Activated T-helper 2 cell treated with anti-CD3 and anti-CD28 coated beads, Interferon-gamma antibody, Interleukin-2, Interleukin-4, amounts not matched to agents 10 μg/mL and 5 μg/mL and 100 μg/mL, durations not matched to agents 14 hours and 24 hours and 36 hours (primary cell): ENCODE measurements at places on chromosomes 6 and 20.

DNA sequence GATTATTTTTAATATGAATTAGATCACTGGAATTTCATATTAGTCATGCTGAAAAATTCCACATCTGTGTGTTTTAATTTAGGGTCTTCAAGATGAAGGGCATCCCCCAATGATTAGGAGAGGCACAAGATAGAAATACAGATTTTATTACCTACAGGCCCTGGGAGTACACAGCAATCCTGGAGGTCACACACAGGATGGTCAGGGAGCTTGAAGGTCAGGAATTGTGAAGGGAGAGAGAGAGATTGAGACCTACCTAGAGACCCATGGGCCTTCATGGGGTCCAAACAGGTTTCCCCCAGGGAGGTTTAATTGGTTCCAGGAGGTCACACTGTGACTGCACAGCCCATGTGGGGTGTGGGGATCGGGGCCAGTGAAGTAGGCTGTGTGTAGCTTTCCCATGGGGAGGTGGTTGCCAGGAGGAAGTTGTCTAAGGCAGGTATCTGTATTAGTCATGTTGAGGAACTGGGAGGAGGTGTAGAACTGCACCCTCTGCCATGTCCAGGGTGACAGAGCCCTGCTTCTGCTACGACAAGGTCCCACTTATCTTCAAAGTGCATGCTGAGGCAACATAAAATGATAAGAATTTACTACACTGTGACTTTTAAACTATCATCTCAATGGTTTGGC lies 18.3 kb downstream of the SNX9 start:
- DNase-seq: no peak

GRCh38 chr6:168560126-168560525 lies 119.1 kb downstream of the SMOC2 start:
- DNase-seq: no peak

GRCh38 chr6:93550551-93551276 lies 131.4 kb upstream of the EPHA7 start:
- DNase-seq: no peak

DNA sequence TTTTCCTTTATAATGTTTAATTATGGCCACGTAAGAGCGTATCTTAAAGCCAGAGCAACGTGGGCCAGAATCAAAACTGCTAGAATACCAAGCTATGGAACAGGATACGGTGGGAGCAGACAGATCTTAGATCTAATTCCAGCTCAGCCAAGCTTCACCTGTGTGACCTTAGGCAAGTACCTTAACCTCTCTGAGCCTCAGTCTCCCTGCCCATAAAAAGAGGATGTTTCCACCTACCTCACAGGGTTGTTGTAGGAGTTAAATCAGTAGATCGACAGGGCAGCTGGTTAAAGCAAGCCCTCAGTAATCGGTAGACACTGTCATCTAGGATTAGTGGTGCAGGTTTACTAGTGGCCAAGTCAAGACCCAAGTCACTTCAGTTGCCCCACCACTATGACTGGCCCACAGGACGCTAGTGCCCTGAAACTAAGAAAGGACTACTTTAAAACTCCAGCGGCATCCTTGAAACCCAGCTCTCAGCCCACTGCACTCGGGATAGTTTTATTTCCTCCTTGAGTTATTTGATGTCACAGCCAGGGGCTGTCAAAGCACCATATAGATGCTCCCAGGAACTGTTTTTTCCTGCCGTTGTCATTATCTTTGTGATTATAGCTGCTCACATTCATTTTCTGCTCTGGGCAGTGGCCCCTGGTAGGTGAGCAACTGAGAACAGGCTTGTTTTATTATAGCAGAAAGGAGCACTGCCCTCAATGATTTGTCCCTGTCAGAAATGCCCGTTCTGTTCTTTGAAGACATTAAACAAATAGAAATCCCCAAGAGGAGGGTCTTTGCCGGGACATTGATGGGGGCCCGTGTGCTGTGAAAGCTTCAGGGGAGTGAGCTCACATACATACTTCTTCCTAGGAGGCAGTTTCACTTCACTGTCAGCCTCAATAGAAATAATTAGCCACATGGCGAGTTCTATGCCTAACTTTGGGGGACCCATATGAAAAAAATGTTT lies 63.1 kb downstream of the ISM1 start:
- DNase-seq: no peak

GRCh38 chr6:3707024-3707423 lies 44.5 kb downstream of the PXDC1 start:
- DNase-seq: no peak

DNA sequence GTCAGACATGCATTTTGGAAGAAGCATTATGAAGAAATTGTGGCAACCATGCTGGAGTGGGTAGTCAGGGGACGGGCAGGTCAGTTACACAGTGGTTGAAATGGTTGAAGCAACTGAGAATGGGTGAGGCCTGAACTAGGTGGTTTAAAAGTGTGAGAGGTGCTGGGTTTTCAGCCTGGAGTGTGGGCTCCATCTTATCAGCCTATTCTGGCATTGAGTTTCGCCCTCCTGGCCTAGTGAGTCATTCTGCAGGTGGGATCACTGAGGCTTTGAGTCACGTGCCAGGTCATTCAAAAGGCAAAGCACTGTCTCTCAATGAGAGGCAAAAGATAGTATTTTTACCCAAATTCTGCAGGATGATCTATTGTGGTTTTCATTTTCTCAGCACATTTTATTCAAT lies 181.9 kb upstream of the CHD6 start:
- DNase-seq: no peak

- DNase-seq: no peak
Observed at GRCh38 chr20:25321262-25321831, 69.3 kb downstream of the ABHD12 start.

GRCh38 chr20:58584881-58585752 lies 66.0 kb upstream of the STX16 start:
- no peak for DNase-seq

DNA sequence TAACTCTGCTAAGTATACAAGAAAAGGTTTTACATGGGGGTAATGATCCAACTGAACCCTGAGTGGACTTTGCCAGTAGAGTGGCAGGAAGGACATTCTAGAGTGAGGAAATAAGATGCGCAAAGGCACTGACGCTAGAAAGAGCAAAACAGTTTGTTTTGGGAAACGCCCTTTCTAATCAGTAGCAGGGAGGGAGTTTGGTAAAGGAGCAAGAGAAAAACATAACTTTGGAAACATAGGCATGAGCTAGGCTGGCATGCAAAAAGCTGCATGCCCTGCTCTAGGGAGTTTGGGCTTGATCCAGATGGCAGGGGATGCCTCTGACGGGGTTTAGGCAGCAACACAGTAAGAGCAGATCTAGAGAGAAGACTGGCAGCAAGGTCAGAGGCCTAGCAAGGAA lies 135.2 kb downstream of the DST start:
- DNase-seq: no peak

DNA sequence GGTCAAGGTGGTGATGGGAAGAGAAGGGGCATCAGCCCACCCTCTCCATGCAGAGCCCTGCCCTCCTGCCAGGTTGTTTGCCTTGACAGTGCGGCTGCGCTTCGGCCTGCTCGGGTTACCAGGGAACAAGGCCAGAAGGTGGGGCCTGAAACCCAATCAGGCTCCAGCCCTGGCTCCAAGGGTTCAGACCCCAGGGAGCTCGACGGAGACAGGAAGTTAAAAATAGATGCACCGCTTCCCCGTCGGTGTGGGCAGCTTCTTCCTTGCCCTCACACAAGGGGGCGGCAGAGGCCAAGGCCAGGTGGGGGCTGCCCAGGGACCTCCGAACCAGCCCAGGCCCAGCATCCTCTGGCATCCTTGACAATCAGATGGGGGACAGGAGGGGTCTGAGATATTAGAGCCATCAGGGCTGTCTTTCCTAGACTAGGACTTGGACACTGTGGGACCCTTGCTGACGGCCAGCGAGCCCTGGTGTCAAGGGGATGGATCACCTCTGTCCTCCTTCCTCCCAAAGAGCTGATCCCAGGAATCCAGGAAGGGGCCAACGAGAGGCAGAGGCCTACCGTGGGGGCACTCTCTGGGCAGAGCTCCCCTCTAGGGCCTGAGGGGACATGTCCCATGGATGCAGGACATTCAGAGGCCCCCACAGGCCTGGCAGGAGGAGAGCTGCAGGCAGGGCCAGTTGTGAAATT lies 65.2 kb downstream of the RIPOR3 start:
- no peak for DNase-seq

GRCh38 chr6:129273161-129273560 lies 390.2 kb downstream of the LAMA2 start:
- no peak for DNase-seq

- no peak for DNase-seq
Observed at GRCh38 chr20:42595625-42596024, 594.1 kb downstream of the PTPRT start.

DNA sequence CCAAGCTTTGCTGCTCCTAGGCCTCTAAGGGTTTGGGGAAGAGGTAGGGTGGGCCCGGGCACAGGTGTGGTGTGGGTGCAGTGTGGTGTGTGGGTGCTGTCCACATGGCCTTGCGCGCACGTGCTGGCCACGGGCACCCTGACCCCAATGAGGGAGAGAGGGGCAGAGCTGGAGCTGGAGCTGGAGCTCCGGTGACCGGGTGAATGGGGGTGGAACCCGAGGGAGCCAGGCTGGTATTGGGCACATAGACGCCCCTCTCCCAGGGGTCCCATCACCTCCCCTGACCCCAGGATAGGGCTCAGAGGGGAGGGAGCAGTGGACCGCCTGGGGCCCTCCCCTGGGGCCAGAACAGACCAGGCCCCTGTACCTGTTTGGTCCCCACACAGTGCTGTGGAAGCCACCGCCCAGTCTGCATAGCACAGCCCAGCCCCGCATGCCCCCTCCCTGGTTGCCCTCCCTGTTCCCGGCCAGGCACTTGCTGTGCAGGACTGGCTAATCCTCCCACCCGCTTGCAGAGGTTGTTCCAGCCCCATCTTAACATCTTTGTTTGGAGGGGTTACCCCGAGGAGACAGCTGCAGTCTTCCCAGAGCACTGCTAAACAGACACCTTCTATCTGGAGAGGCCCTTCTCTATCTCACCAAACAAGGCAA lies 984 bp downstream of the ADAM33 start:
- DNase-seq: no peak

GRCh38 chr20:45780159-45780558 lies 11.5 kb downstream of the WFDC3 start:
- no peak for DNase-seq

DNA sequence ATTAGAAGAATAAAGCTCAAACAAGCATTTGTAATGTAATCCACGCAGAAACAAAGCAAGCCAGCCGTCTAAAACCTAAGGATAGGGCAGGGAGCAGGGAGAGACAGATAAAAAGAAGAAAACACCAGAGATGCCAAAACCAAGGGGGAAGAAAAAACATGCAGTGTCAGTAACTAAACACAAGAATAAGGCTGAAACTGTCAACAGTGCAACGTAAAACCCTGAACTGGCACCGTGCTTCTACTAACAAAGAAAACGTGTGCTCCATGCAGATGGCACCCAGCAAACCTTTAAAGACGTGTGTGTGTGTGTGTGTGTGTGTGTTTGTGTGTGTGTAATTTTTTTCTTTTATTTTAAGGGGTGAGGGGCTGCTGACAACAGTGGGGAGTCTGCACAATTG lies 88.4 kb upstream of the TAB2 start:
- DNase-seq: no peak

DNA sequence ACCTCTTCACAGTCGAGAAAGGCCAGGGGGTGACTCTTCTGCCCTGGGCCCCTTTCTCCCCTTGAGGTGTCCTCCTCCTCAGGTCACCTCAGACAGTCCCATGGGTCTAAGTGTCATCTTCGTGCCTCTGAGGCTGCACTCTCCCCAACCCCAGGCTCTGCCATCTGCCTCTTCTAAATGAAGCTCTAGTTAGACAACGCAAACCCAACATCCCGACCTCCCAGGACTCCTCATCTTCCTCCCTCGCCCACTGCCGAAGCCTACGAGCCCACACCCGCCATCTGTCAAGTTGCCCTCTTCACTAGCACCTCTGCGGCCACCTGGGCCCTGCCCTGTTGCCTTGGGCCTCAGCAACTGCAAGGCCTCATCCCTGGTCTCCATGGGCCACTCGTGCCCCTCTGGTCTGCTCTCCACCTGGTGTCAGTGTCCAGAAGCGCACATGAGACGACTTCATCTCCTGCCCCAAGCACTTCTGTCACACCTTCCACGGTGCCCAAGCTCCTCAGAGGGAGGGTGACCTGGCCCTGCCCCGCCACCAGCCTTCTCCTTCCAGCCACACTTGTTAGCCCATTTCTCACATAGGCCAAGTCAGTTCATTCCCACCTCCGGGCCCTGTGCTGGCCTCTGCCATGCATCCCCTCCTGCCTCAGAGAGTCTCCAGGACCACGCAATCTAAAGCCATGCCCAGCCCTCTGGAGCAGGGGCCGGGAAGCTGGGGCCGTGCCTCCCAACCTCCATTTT lies 53.8 kb downstream of the RRBP1 start:
- no peak for DNase-seq

DNA sequence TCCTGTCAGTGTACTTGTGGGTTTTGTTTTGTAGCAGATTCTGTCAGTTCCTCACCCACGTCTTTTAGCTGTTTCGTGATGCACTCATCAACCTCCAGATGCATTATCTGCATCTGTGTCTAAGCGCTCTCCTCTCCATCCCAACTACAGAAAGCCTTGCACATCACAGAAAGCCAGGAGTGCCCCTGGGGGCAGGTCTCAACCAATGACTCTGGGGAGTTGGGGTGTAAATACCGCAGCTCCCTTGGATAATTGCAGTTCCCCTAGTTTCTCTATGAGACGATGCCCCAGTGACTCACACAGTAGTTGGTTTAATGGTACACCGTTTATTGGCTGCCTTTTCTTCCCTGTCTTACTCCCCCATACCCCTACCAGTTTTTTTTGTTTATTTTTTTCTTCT lies 158.1 kb downstream of the SOX4 start:
- no peak for DNase-seq

GRCh38 chr20:42093542-42094440 lies 475.6 kb upstream of the CHD6 start:
- no peak for DNase-seq

DNA sequence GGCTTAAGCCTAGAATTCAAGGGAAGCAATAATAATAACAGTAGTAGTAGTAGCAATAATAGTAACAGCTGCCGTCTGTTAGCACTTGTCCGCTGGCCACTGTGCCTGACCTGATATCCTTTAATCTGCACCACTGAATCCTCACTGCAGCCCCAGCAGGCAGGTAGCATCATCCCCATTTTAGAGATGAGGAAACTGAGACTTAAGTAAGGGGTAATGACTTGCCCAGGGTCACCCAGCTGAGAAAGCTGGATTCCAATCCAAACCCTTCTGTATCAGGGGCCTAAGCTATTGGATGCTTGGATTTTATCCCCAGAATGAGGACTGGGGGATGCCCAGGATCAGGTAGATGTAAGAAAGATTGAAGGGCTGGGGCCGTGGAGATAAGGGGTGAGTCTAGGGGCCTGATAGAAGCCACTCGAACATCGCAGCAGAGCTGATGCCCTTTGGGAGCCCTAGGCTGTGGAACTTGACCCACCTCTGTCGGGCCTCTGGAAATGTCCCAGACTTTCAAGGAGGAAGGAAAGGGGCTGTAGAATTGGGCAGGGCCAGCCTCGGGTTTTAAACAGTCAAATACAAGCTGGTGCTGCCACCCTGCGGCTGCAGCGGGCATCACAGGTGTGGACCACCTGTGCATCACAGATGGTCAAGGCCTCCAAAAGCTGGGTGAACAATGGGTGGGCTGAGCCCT lies 102.1 kb upstream of the MYL9 start:
- peak; percentile 46 for DNase-seq
